ENCODE measurements at places on chromosomes 3 and 15. TPM values are rescaled to one million over a fixed set of nuclear protein-coding genes. Genes with fewer than 3 reads are reported as not detected.

The ANO10 gene
- 7.5 TPM for total RNA-seq

The GOLGA8Q gene
- 0.82 TPM for total RNA-seq

- DNase-seq, result no peak
- H3K4me1 ChIP-seq, result peaks cover 3% of the 10 kb centered on the region
- H3K36me3 ChIP-seq, result no peaks in the 10 kb centered on the region
- no peak overlapping the region for H3K27ac ChIP-seq
Observed at GRCh38 chr15:93105485-93105884, 16.5 kb upstream of the RGMA start.

GRCh38 chr3:50089609-50089945 is 858 bp downstream of the RBM5 start:
- H3K27me3 ChIP-seq, result no peaks in the 10 kb centered on the region
- peak overlapping the region; percentile 97 for H3K4me3 ChIP-seq
- no peak for DNase-seq
- H3K27ac ChIP-seq, result peak overlapping the region; percentile 96

DNA sequence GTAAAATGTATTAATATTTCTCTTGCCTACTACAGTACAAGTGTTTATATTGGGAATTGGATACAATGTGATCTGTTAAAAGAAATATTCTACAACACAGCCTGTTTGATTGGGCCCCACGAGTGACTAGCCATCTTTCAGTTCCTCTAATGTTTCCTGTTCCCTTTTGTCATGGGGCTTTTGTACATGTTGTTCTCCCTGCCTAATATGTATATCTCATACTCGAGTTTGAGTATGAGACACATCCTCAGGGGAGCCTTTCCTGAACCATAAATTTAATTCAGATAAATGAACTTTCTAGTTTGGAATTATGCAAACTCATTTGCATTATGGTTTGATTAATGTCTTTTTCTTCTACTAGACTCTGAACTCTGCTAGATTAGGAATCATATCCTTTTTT is 65.5 kb downstream of the MEF2A start:
- no peak overlapping the region for H3K27ac ChIP-seq
- peaks cover 43% of the 10 kb centered on the region for H3K36me3 ChIP-seq
- H3K27me3 ChIP-seq, result no peaks in the 10 kb centered on the region
- peaks cover 31% of the 10 kb centered on the region for H3K4me1 ChIP-seq

DNA sequence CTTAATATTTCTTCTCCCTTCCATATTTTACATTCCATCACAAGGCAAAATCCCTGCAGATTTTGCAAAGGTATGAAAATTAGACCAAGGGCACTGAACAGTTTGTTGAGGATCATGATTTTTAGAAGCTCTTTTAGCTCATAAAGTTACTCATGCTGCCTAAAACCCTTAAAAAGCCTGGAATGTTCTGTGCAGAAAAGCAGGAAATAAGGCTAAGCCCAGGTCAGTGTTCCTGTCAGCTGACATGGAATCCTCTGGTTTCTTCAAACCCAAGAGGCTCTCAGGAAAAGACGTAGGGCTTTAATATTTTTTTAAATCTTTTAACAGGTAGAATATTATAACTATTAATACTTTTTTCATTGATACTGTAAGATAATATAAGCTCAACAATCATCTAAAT is 8.2 kb downstream of the CBLB start:
- no peak overlapping the region for H3K4me3 ChIP-seq
- H3K4me1 ChIP-seq, result peaks cover 38% of the 10 kb centered on the region
- H3K27ac ChIP-seq, result no peak overlapping the region
- H3K27me3 ChIP-seq, result no peaks in the 10 kb centered on the region
- DNase-seq, result no peak
- peaks cover 51% of the 10 kb centered on the region for H3K36me3 ChIP-seq

The LRTM1 gene
- not detected for total RNA-seq

DNA sequence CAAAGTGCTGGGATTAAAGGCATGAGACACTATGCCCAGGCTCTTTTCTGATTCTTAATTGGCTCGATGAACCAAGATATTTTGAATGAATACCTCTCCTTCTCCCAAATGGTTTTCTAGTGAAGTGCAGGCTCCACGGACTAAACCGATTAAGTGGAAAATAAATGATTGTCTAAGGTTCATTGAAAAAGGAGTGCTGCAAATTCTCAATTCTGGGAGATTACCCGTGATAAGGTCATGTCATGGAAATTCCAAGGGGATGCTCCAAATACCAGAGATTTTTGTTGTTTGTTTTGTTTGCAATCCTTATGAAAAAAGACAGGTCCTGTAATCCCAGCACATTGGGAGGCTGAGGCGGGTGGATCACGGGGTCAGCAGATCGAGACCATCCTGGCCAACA is 406.9 kb upstream of the TBL1XR1 start:
- no peak for DNase-seq
- no peaks in the 10 kb centered on the region for H3K27me3 ChIP-seq
- H3K36me3 ChIP-seq, result peaks cover 4% of the 10 kb centered on the region

DNA sequence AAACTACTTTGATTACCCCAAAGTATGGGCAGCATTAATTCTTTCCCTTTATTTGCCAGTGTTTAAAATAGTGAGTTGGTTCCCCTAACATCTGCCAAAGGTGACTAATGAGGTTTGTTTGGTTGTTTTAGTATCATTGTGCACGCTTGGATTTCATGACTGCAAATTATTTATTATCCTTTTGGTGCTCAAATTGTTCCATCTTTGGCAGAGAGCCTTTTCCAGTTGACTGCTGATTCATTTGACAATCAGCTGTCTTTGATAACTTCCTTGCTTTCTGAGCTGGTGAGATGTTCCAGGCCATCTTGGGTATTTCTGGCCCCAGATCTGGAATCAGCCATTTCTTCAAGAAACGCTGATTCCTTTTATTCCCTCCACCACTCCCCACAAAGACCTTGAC is 8.9 kb downstream of the DLEC1 start:
- H3K4me3 ChIP-seq, result no peak overlapping the region
- H3K27me3 ChIP-seq, result no peaks in the 10 kb centered on the region
- no peaks in the 10 kb centered on the region for H3K36me3 ChIP-seq
- H3K4me1 ChIP-seq, result no peaks in the 10 kb centered on the region
- DNase-seq, result no peak

GRCh38 chr3:127206611-127207516 is 13.9 kb downstream of the PRR23E start:
- no peaks in the 10 kb centered on the region for H3K36me3 ChIP-seq
- no peak for DNase-seq
- no peak overlapping the region for H3K27ac ChIP-seq
- no peaks in the 10 kb centered on the region for H3K27me3 ChIP-seq
- no peaks in the 10 kb centered on the region for H3K4me1 ChIP-seq

- H3K27ac ChIP-seq, result no peak within 1 kb of the TSS
- H3K4me1 ChIP-seq, result peaks cover 5% of the 10 kb centered on the region
- DNase-seq, result peak; percentile 32
- peak within 1 kb of the TSS; percentile 75 for H3K4me3 ChIP-seq
- peaks cover 3% of the 10 kb centered on the region for H3K36me3 ChIP-seq
- peaks cover 48% of the 10 kb centered on the region for H3K27me3 ChIP-seq
Observed at GRCh38 chr3:35639254-35640186, at the start of gene ARPP21. ARPP21 (plus strand) TSS chr3:35639525; CDS start chr3:35681752, 42,227 bp downstream.

DNA sequence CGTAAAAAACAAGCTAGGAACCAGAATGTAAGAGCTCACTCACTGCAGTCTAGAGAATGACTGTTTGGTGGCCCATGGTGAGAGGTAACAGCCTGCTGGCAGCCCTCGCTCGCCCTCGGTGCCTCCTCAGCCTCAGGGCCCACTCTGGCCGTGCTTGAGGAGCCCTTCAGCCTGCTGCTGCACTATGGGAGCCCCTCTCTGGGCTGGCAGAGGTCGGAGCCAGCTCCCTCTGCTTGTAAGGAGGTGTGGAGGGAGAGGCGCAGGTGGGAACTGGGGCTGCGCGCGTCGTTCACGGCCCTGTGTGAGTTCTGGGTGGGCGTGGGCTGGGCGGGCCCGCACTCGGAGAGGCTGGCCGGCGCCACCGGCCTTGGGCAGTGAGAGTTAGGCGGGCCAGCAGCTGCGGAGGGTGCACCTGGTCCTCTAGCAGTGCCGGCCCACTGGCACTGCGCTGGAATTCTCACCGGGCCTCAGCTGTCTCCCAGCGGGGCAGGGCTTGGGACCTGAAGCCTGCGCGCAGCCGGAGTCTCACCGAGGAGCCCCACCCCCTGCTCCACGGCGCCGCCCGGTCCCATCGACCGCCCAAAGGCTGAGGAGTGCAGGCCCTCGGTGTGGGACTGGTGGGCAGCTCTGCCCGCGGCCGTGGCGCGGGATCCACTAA is 420.6 kb downstream of the RBMS3 start:
- no peak for DNase-seq
- H3K4me3 ChIP-seq, result no peak overlapping the region
- H3K27ac ChIP-seq, result no peak overlapping the region
- no peaks in the 10 kb centered on the region for H3K4me1 ChIP-seq
- H3K27me3 ChIP-seq, result no peaks in the 10 kb centered on the region

DNA sequence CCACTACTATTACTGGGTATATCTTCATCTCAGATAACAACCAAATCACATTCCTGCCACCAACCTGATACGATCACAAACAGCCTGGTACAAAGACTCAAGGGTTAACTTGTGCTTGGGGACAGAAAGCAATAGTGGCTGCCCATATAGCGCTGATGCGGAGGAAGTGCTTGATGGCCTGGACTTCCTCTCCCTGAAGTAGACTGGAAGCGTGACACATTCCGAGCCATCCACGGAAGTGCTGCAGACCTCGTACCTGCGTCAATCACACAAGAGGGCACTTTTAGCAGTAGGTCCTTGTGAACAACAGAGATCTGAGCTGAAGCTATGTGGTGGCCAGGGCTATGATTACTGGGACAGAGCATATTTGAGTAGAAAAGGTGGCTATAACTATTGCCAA is 17.3 kb upstream of the C3orf62 start:
- peaks cover 28% of the 10 kb centered on the region for H3K36me3 ChIP-seq
- no peak overlapping the region for H3K27ac ChIP-seq
- H3K27me3 ChIP-seq, result no peaks in the 10 kb centered on the region
- DNase-seq, result no peak

The GOLGA8R gene
- 1.4 TPM for total RNA-seq

DNA sequence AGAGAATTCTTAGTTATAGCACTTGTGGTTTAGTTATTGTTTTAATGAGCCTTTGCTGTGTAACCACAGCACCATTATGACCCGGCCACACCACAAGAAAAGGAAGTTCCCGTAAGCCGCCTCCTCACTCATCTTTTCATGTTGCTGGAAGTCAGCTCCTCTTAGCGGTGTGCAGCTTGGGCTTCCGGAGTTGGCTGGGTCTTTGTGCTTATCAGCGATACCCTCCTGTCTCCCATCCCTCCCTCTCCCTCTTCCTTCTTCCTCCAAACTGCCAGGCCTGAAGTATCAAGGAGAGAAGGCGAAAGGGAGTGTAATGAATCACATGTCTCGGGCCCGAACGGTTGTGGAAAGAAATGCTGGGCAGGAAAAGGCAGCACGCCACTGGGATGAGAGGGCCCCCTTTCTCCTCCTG is 353.5 kb downstream of the MCTP2 start:
- H3K4me1 ChIP-seq, result peaks cover 28% of the 10 kb centered on the region
- peaks cover 91% of the 10 kb centered on the region for H3K27me3 ChIP-seq
- peak overlapping the region; percentile 27 for H3K27ac ChIP-seq
- peak; percentile 70 for DNase-seq

DNA sequence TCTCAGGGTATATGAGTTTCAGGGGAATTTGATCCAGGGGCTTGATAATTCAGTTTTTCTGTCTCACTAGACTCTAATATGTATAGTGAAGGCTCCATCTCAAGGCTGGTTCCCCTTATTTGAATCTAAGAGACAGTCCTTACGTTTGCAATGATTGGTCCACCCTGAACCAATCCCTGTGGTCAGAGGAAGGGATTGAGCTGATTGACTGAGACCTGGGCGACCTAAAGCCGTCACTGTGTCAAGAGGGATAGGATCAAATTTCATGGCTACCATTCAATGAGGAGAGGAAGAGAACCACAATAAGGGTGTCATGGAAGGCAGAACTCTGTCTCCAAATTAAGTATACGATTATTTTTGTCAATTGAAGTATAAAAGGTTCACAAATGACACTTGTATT is 16.3 kb downstream of the NUDT16 start:
- H3K4me1 ChIP-seq, result peaks cover 2% of the 10 kb centered on the region
- H3K36me3 ChIP-seq, result no peaks in the 10 kb centered on the region
- H3K4me3 ChIP-seq, result no peak overlapping the region
- no peak overlapping the region for H3K27ac ChIP-seq

GRCh38 chr3:159987291-159987711 is 1.3 kb upstream of the IL12A start:
- peaks cover 10% of the 10 kb centered on the region for H3K27me3 ChIP-seq
- no peak overlapping the region for H3K27ac ChIP-seq
- no peaks in the 10 kb centered on the region for H3K36me3 ChIP-seq
- DNase-seq, result no peak

The CXCR6 gene
- 0.49 TPM for total RNA-seq

DNA sequence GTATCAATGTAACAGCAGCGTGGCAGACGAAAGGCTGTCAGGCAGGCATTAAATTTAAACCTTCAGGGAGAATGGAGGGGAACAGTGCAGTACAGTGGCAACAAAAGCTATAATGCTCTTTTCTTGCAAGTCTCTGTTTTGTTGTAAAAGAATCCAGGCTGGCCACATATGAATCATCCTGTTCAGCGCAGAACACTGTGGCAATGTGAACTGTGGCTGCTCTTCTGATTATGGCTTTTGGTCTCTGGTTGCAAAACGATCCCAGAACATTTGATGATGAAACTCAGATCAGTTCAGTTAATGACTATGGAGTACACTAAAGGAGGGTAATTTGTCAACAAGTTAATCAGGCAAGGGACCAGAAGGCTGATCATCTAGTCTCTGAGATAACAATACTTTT is 219.7 kb upstream of the SGO1 start:
- H3K36me3 ChIP-seq, result no peaks in the 10 kb centered on the region
- no peaks in the 10 kb centered on the region for H3K4me1 ChIP-seq
- no peaks in the 10 kb centered on the region for H3K27me3 ChIP-seq
- H3K4me3 ChIP-seq, result no peak overlapping the region
- no peak for DNase-seq
- H3K27ac ChIP-seq, result no peak overlapping the region

The FOXL2 gene
- not detected for total RNA-seq

- no peak overlapping the region for H3K4me3 ChIP-seq
- H3K27me3 ChIP-seq, result no peaks in the 10 kb centered on the region
- DNase-seq, result no peak
- no peak overlapping the region for H3K27ac ChIP-seq
- peaks cover 17% of the 10 kb centered on the region for H3K4me1 ChIP-seq
- H3K36me3 ChIP-seq, result no peaks in the 10 kb centered on the region
Observed at GRCh38 chr3:5047764-5048419, 68.7 kb downstream of the BHLHE40 start.

The BFSP2 gene
- total RNA-seq, result not detected
